ENCODE measurements at places on chromosomes 3 and 15. TPM values are rescaled to one million over a fixed set of nuclear protein-coding genes. Genes with fewer than 3 reads are reported as not detected.

DNA sequence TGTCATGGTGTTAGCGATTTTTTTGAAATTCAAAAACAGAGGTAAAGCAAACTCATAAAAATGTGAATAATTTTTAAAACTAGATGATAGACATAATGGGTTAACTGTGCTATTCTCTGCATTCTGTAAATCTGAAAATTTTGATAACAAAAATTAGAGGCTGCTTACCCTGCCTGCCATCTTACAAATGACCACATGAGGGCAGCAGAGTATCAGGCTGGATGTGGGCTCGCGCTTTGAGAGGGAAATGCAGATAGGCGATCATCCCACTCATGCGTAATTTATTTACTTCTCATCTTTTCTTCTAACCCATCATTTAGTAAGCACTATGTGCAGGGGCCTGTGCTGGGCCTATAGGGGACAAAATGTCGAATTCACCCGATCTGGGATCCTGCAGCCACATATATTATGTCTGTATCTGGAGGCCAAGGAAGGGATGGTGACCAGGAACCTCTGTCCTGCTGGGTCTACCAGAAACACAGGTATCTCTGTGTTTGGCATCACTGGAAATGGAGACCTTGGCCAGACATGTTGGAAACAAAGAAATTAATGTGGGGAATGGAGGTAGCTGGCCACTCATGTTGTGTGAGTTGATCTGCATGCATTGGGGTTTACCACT, 7.8 kb upstream of the RAD18 start:
- peak; percentile 56 for DNase-seq

DNA sequence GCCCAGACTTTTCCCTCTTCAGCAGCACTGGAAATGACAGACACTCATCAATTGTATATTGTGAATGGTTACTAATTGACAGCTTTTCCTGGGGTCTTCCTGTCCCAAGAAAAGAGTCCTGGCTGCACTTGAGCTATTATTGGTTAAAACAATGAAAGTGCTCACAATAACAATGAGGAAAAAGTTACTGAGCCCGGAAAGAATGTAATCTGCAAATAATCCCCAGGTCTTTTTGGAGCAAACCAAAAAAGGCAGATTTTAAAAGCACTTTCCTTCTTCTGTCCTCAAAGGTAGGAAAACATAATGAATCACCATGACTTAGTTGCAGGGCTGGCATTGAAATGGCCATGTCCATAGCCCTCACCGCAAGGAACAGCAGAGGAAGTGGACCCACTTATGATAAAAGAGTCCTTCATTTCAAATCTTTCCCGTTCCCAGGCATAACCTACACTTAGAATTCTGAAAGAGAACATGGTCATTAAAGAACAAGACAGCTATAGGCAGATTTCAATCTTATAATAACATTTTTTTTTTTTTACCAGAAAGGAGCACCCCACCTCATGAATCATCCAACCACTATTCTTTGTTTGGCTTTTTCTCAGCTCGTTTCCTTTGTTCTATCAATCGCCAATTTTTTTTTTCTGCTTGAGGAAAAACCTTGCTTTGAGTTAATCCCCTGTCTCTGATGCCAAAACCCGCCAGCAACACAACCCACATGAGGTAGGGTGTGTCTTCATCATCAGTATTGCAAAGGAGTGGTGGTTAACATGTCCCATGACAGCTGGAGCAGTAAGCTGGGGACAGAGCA, 35.5 kb upstream of the ATP1B3 start:
- DNase-seq = no peak

DNA sequence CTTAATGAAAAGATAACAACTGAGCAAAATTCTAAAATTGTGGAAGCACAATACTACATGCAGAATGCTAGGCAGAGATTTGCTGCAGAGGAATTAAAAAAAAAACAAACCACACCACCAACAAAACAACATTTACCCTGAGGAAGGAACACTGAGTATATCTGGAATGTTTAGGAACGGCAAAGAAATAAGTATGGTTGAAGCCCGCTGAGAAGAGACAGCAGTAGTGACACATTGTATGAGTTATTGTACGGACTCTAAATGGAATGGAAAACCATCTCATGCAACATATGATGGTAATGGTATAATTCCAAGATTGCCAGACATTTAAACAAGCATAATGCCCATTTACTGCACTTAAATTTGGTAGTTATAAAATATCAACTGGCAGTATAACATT, 568.2 kb upstream of the CCDC54 start:
- no peak for DNase-seq

ZBED2 gene
- 0.27 TPM for polyA plus RNA-seq

ABI3BP gene
- 26.8 TPM for polyA plus RNA-seq

- no peak for DNase-seq
These were observed 24.4 kb upstream of the ABHD10 start for GRCh38 chr3:111954228-111954990.

GRCh38 chr3:1164101-1164500, 71.3 kb downstream of the CNTN6 start:
- DNase-seq = no peak

AP3B2 gene
- polyA plus RNA-seq = 4.8 TPM

GRCh38 chr15:90411176-90411575, 23.1 kb downstream of the IQGAP1 start:
- no peak for DNase-seq

GOLGA6B gene
- polyA plus RNA-seq = 0.07 TPM

- peak; percentile 75 for DNase-seq
These were observed 1.4 kb downstream of the ST6GAL1 start for GRCh38 chr3:186931532-186932280.

DNA sequence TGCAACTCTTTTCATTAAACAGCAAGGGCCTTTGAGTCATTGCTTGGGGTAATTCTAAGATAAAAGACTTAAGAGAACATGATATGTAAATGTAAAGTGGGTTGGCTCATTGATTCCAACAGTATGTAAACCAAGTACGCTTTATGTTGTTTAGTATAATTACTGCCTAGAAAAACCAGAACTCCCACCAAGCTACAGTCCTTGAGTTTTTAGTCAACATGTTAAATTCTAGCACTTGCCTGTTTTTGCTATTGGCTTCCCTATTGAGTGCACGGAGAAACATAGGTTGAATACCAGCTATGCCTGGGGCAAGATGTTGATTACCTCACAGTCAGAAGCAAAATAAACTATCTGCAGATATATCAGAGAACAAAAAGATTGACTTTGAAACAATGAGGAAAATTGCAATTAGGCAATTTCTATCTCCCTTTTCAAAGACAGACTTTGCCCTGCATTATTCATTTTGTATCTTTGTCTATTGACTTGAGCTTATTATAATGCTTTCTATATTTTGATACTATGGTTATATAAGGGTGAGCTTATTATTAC, 179.3 kb downstream of the ZPLD1 start:
- no peak for DNase-seq

- peak; percentile 52 for DNase-seq
These were observed 23.0 kb downstream of the CRYGS start for GRCh38 chr3:186520957-186521842.

FOXB1 gene
- not detected for polyA plus RNA-seq

SNX22 gene
- polyA plus RNA-seq = 1.9 TPM

GRCh38 chr3:188553569-188553968, 399.6 kb downstream of the LPP start:
- DNase-seq = no peak

GRCh38 chr3:197889204-197889930, 60.6 kb upstream of the RPL35A start:
- no peak for DNase-seq

DNA sequence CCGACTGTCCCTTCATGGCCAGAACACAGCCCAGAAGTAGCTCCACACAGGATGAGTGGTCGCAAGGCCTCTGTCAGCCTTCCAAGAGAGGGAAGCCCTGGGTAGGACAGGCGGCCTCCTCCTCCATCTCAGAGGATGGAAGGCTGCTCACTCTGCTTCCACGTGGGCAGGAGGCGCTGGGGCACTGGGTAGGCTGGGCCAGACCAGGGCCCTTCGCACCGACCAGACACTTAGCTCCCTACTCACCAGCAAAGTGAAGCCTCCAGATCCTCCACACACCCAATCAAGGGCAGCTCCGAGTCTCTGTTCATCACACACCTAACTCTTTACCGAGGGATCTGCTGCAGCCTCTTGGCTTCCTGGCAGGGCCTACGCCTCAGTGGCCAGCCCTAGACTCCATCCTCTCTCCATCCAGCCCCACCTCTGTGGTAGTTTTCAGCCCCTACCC, 24.3 kb upstream of the PLXNA1 start:
- no peak for DNase-seq

All from left kidney (tissue), 8 donors.